Neural crest cell (in vitro differentiated cells): ENCODE measurements at places on chromosomes 2 and 18.
A peak's percentile ranks its signal among the peaks of the same experiment; 100 is the strongest.

- no peak for DNase-seq
These were observed 216.5 kb downstream of the CDCA7 start for GRCh38 chr2:173571021-173571821.

GRCh38 chr2:102014041-102014345, 22.2 kb downstream of the IL1R2 start:
- DNase-seq: no peak

GRCh38 chr2:3312576-3313345, 64.9 kb downstream of the EIPR1 start:
- no peak for DNase-seq

GRCh38 chr2:186485576-186485870, 537 bp upstream of the ZC3H15 start:
- DNase-seq: no peak

DNA sequence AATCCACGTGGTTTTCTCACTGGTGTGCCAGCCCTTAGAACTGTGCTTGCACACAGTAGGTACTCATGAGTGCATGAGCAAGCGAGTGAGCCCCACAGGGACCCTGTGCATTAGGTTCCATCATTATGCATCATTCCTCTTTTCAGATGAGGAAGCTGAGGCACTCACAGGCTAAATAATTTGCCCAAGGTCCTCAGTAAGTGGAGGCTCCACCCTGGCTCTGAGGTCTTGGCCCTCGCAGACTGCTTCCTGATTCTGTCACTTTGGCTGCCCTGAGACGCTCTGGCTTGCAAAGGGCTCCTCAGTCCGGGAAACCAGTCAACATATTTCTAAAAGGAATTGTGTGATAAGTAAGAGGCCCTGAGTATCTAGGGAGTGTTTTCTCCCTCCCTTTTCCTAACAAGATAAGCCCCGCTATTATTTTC, 71.7 kb downstream of the IL1R2 start:
- no peak for DNase-seq

GRCh38 chr2:25362434-25363145, 20.9 kb upstream of the DNMT3A start:
- no peak for DNase-seq

DNA sequence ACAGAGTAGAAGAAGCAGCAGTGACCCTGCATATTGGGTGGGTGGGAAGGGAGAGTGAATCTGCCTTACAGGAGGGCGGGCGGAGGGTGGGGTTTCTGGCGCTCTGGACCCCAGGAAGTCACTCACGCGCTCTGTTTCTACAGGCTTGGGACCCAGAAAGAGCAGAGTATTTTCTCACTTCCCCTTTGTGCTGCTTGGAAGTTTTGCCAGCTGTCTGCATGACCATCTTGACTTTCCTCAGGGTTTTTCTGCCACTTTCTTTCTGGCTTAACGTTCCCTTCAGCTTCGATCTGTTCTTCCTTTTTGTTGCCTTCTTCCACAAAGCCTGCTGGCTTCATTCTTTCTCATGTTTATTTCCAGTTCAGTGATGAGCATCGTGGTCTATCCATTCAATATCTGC, 383.1 kb downstream of the GALR1 start:
- no peak for DNase-seq

- DNase-seq: no peak
These were observed 24.2 kb upstream of the SCYGR1 start for GRCh38 chr2:227411990-227412350.

DNA sequence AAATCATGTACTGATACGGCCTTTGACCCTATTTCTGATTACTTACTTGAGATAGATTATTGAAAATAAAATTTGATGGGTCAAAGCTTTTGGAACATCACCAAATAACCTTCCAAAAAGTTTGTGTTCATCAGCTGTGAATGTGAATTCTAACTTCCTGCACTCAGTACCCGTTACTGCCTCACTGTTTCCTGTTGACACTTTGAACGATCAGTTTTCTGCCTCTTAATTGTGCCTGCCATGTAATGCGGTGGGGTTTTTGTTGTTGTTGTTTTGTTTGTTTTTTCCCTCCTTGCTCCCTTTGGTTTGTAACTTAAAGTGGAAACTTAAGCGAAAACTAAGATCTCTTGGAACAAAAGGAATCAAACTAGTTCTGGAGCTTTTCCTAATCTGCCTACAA, 18.9 kb downstream of the ATG16L1 start:
- no peak for DNase-seq

GRCh38 chr2:159151198-159152127, 135.0 kb downstream of the WDSUB1 start:
- no peak for DNase-seq

DNA sequence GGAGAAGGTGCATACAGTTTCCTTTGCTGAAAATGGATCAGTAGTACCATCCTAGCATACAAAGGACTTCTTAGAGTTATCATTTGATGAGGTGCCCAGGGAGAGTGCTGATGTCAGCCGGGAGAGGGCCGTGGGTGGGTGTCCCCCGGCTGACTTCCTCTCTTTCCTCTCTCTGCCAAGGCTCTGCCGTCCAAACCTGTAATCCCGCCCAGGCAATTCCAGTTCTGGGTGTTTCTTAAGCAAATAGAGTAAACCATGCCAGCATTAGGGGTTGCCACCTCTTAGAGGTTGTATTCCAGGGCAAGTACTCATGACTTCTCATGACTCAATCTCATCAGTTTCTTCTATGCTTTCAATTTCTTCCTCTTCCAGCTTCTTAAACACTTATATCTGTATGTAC, 117.2 kb downstream of the GATA6 start:
- no peak for DNase-seq

GRCh38 chr2:77839102-77839501, 316.9 kb upstream of the LRRTM4 start:
- DNase-seq: no peak

DNA sequence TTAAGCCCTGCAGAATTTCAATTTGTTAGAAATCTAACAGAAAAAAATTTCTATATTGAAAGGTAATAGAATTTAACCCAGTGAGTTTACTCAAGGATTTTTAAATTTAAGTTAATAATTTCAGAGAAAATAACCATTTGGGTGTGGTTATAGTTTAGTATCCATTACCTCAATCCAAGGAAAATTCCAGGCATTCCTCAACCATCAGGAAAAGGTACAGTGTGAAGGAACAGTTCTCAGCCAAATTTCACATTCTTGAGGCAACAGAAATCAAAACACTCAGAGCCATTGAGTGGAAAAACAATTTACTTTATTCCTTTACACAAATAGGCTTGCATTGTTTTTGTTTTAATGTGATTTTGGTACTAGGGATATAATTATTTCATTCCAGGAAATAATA, 45.6 kb downstream of the ONECUT2 start:
- no peak for DNase-seq

DNA sequence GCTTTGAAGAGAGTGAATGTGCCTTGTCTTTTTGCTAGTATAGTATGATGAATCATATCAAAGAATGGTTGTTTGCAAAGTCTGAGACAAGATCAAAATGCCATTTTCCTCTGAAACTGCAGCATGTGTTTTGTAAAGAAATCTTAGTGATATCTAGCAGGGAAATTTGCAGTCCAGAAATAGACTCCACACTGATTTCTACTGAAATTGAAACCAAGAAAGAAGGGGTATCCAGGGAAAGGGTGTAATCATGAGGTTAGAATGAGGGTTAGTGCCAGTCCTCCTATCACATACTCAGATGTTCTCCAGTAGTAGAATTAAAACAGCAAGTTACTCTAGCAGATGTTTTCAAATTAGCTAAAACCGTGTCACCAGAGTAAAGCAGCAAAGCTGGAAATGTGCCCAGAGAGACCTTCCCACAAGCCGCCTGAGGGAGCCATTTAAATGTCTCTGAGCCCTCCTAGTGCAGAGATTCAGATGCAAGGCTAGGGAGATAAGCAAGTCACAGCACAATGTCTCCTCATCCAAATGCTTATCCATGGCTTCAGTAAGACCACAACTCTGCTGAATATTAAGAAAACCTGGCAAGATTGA, 4.9 kb downstream of the DLGAP1 start:
- no peak for DNase-seq

- DNase-seq: no peak
These were observed 70.0 kb downstream of the TWSG1 start for GRCh38 chr18:9404565-9405060.

- no peak for DNase-seq
These were observed 44.1 kb downstream of the PDK1 start for GRCh38 chr2:172599947-172600346.

- DNase-seq: no peak
These were observed 237.5 kb upstream of the RBBP8 start for GRCh38 chr18:22695674-22696073.

DNA sequence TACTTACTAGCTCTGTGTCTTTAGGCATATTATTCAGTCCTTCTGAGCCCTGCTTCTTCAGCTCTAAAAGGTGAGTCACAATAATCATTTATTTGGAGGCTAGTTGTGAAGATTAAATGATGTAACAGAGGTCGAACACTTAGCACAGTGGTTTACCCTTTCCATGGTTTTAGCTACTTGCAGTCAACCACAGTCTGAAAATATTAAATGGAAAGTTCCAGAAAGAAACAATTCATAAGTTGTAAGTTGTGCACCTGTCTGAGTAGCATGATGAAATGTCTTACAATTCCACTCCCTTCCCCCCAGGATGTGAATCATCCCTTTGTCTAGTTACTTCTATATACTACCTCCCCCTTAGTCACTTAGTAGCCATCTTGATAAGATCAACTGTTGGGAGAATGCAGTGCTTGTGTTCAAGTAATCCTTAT, 217.6 kb upstream of the THUMPD2 start:
- DNase-seq: no peak

DNA sequence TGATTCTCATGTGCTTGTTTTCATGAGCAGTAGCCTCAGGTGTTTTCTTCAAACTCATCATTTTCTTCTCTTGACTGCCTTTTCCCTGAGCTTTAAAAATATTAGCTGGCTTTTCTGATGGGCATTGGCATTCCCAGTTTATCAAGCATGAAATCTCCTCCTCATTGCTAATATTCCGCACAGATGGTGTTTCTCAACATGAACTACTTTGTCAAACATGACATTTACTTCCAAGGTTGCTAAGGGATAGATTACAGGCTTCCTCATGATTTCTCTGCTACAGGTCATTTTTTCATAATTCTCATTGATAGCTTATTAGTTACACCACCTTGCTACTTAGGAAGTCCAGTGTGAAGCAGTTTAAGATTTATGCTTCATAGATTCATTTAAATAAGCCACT, 1116.9 kb upstream of the CNTNAP5 start:
- DNase-seq: no peak

- DNase-seq: no peak
These were observed 16.9 kb downstream of the LDLRAD4 start for GRCh38 chr18:13235421-13235831.

DNA sequence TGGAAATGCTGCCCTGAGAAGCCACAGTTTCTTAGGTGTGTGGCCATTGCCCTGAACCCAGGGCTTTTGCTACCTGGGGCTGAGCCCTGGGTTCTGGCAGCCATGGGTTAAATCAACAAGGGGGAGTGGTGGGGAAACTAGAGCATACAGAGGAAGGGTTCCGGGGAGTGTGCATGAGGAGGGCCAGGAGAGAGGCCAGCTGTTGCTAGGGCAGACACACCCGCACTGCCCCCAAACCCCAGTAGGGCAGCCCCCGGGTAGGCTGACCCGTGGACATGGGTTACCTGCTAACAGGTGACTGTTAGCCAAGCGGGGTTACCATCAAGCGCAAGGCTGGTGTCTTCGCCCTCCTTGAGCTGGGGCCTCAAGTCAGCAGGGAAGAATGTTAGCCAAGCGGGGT, 14.8 kb upstream of the ARHGEF4 start:
- no peak for DNase-seq

DNA sequence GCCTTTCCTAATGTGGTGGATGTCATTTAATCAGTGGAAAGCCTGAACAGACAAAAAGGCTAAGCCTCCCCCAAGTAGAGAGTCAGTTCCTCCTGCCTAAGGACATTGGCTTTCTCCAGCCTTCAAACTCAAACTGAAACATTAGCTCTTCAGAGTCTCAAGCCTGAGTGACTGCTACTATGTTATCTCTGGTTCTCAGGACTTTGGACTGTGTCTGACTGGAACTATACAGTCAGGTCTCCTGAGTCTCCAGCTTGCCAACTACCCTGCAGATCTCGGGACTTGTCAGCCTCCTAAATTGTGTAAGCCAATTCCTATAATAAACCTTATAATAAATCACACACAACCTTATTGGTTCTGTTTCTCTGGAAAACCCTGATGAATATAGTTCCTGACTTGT, 12.6 kb downstream of the HYCC2 start:
- no peak for DNase-seq

DNA sequence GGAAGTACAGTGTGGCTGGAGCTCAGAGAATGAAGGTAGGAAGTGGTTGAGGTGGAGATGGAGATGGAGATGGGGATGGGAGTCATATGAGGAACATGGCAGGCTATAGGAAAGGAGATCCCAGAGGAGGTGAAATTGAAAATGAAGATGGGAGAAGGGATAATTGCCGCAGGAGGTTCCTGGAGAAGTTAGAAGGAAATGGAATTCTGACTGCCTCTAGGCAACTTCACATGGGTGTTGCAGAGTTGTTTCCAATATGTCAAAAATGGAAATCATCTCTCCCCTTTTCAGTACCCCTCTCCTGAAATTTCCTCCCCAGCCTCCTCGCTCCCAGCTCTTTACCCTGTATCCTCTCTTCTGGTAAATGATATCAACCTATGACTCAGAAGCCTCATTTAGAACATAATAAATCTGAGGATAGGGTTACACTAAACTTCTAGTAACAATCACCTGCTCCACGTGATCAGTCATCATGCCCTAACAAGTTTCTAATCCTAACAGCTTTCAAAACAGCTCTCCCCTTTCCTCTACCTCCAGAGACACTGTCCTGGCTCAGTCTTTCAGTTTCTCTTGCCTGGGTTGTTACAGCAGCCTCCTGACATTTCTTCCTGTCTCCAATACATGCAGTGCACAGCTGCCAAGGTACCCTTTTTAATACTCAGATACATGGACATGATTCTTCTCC, 201.9 kb upstream of the RBMS1 start:
- no peak for DNase-seq

DNA sequence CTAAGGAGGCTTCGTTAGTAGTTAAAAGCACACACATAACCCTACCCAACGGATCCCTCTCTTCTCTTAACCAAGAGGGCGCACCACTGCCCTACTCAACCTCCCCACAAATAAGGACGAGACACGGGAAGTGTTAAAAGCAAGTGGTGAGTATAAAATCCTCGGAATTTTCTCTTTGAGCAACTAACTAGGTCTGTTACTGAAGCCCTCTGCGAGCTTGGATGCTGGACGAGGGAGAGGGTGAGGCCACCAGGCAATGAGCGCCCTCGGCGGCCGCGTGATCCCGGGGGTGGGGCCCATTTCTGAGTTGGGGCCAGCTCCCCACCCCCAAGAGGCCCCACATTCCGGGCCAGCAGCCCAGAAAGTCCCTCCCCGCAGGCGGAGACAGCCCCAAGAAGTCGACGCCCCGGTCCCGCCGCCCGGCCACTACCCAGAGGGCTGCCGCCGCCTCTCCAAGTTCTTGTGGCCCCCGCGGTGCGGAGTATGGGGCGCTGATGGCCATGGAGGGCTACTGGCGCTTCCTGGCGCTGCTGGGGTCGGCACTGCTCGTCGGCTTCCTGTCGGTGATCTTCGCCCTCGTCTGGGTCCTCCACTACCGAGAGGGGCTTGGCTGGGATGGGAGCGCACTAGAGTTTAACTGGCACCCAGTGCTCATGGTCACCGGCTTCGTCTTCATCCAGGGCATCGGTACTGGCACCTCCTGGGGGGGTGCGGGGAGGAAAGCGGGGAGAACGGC, at the start of gene CYBRD1:
TSS of gene CYBRD1 (plus strand) at position 423 of the 736 bp plus-strand sequence. CDS start at position 495, 72 bp downstream.
- peak; percentile 45 for DNase-seq

- no peak for DNase-seq
These were observed 47.3 kb upstream of the OTX1 start for GRCh38 chr2:63003351-63003750.

- no peak for DNase-seq
These were observed 73.5 kb downstream of the METTL4 start for GRCh38 chr18:2497797-2498196.

GRCh38 chr2:129712676-129712985, 266.8 kb upstream of the RAB6C start:
- DNase-seq: no peak

- DNase-seq: no peak
These were observed 30.0 kb upstream of the NFATC1 start for GRCh38 chr18:79365701-79366100.
